A549 treated with CORT108297 at 1 μM for 4 hours (cell line): ENCODE measurements at places on chromosomes 1 and 21. TPM values are rescaled to one million over a fixed set of nuclear protein-coding genes. Genes with fewer than 3 reads are reported as not detected.

Gene CREG1
- 75.8 to 101 TPM (median 87.9 TPM) in 5 replicates for total RNA-seq

Gene PIGM
- 4.1 to 4.6 TPM (median 4.4 TPM) in 5 replicates for total RNA-seq

Gene SLC30A10
- total RNA-seq, result 0.03 to 0.15 TPM (median 0.09 TPM) in 4 of 5 replicates, not detected in the other

Gene LIX1L
- total RNA-seq, result 8.6 to 11.1 TPM (median 9.3 TPM) in 5 replicates

Gene MYOG
- total RNA-seq, result not detected in 5 replicates

Gene FCRL5
- not detected in 5 replicates for total RNA-seq

Gene SPRR1A
- not detected in 5 replicates for total RNA-seq

Gene DISC1
- 0.12 to 0.35 TPM (median 0.18 TPM) in 5 replicates for total RNA-seq

Gene OR2L8
- not detected in 5 replicates for total RNA-seq

Gene SLFNL1
- total RNA-seq, result 0.02 to 0.09 TPM (median 0.05 TPM) in 4 of 5 replicates, not detected in the other

Gene ANGPTL1
- total RNA-seq, result 0.09 TPM in 1 of 5 replicates, not detected in the others

Gene TDRD5
- 0.03 to 0.06 TPM (median 0.05 TPM) in 4 of 5 replicates, not detected in the other for total RNA-seq

Gene HOOK1
- total RNA-seq, result 0.14 to 0.45 TPM (median 0.32 TPM) in 5 replicates

Gene SLC50A1
- total RNA-seq, result 29.3 to 36.5 TPM (median 34.8 TPM) in 5 replicates

Gene KRTAP13-2
- total RNA-seq, result not detected in 5 replicates

Gene LIPI
- total RNA-seq, result not detected in 5 replicates
